ENCODE measurements at places on chromosomes 16 and 17.

GRCh38 chr17:82922646-82923045 lies 82.8 kb upstream of the ZNF750 start:
- DNase-seq: no peak

GRCh38 chr16:72937916-72938794 lies 109.8 kb downstream of the ZFHX3 start:
- DNase-seq: no peak

DNA sequence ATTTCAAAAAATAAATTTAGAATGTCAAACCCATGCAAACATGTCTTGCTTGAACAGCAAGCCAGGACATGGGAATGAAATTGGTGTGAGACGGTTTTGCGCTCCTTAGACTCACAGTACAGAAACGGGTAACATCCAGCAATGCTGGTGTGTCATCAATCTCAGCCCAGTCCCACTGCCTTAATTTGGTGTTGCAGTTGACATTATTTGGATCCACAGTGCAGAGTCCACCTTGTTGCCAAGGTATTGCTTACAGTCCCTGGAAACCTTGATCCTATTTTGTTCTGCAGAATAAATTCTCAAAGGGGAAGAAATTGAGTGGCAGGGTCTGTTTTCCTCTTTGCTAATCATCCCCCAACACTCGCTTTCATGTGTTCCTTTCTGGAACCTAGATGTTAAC lies 311.6 kb upstream of the MON1B start:
- DNase-seq: no peak

GRCh38 chr17:63685041-63685440 lies 14.9 kb downstream of the LIMD2 start:
- DNase-seq: no peak

DNA sequence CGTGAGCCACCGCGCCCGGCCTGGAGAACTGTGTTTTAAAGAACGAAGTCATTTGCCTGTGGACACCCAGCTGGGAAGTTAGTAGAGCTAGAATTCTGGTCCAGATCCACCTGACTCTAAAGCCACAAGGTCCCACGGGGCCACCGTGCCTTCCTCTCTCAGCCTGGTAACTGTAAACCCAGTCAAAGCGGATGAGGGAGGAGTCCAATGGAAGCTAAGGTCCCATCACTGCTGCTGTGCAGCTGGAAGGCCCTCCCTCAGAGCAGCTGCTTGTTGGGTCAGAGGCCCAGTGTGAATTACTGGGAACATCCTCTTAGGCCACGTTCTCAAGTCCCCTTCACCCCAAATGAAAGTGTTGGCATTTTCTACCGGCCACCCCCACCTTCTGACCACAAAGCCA lies 48.8 kb upstream of the CACNG5 start:
- no peak for DNase-seq

DNA sequence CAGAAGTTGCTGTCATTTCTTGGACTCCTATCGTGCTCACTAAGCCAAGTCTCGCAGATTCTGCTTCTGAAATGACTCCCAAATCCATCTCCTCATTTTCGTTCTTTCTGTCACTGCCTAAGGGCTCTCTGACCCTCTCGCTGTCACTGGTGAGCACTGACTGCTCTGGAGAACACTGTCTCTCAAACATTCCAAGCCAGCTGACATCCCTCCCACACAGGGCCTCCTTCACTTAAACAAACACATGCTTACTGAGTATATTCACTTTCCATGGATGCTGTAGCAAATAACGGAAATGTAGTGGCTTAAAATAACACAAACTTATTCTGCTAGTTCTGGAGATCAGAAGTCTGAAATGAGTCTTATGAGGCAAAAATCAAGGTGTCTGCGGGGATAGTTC lies 18.8 kb downstream of the CACNG1 start:
- DNase-seq: no peak

GRCh38 chr17:22492331-22492730 lies 800.0 kb downstream of the KCNJ18 start:
- DNase-seq: no peak
